Stimulated activated CD8-positive, alpha-beta memory T cell treated with anti-CD3 and anti-CD28 coated beads, Interleukin-4, amount 100 ng/mL, for 1 hour (primary cell): ENCODE measurements at places on chromosomes 12 and 14.

DNA sequence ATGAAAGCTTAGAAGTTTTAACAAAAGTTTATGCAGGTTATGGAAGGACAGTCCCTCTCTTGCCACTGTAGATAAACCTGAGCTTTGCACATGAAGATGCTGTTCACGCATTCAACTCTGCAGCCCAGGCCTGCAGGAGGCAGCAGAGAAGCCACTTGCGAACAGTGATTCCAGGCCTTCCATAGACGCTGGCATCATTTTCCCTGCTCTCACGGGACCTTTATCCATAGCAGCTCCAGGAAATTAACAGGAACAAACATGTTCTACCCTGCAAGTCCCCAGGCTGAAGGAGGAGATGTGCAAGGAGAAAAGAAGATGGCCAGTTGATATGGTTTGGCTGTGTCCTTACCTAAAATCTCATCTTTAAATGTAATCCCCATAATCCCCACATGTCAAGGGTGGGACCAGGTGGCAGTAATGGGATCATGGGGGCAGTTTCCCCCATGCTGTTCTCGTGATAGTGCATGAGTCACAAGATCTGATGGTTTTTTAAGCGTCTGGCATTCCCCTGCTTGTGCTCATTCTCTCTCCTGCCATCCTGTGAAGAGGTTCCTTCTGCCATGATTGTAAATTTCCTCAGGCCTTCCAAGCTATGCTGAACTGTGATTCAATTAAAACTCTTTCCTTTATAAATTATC lies 2.0 kb downstream of the ERP27 start:
- DNase-seq = no peak

DNA sequence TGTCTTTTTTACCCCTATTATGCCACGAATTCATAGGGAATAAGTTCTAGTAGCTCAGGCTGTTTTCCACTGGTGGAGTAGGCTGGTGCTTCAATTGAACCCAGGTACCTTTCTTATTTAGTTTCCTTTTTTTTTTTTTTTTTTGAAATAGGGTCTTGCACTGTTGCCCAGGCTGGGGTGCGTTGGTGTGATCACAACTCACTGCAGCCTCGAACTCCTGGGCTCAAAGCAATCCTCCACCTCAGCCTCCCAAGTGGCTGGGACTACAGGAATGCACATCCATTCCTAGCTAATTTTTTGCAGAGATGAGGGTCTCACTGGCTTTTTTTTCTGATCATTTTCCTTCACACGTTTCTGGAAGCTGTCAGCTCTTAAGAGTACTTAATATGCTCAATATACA lies 2.7 kb downstream of the CREBL2 start:
- no peak for DNase-seq

- DNase-seq = no peak
Measured at GRCh38 chr12:26712892-26713291, 120.1 kb downstream of the ITPR2 start.

GRCh38 chr12:91482231-91482630 lies 299.6 kb upstream of the DCN start:
- no peak for DNase-seq

DNA sequence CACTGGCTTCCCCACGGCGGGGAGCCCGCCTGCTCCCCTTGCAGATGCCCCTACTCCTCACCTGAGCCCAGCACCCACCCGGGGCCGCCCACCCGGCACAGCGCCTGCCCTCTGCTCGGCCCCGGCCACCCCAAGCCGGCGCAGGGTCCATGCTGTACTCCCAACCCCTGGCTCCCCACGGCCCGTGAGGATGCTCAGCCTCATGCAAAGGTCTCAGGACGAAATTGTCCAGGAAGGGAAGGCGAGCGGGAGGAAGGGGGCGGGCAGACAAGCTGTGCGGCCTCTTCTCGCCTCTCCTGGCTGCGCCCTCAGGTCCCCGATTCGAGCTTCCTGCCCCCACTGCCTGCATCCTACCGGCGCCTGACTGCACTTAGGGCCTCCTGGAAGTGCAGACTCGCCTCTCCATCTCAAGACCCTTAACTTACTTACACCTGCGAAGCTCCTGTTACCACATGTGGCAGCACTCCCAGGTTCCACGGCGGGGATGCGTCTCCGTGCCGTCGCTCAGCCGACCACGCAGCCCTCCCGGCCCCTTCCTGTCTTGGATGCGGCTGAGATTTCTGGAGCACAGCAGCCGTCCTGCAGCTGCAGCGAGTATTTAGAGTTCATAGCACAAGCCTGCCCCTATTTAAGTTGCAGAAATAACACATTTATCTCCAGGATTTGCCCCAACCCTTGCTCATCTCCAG lies 18.0 kb downstream of the LRCOL1 start:
- no peak for DNase-seq

DNA sequence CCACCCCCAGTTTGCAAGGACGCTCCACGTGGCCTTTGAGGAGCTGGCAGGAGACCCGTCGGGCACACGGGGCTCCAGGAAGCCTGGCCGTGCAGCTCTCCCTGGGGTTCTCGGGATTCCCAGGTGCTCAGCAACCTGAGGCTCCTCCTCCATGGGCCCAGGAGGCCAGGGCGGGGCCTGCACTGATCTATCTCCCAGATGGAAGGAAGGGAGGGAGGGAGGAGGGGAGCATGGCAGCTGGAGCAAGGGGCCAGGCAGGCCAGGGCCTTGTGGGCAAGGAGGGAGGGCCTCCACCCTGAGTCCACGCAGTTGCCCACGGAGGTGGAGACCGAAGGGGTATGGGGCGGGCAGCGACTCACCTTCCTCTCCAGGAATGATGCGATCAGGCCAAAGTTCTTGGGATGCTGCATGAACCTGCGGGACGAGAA lies 127.3 kb downstream of the RFLNA start:
- DNase-seq = no peak
